ENCODE measurements at places on chromosomes 2 and 18. TPM values are rescaled to one million over a fixed set of nuclear protein-coding genes. Genes with fewer than 3 reads are reported as not detected.
A peak's percentile ranks its signal among the peaks of the same experiment; 100 is the strongest.

GRCh38 chr2:120289221-120289906, 36.7 kb downstream of the RALB start:
- no peak for DNase-seq

DNA sequence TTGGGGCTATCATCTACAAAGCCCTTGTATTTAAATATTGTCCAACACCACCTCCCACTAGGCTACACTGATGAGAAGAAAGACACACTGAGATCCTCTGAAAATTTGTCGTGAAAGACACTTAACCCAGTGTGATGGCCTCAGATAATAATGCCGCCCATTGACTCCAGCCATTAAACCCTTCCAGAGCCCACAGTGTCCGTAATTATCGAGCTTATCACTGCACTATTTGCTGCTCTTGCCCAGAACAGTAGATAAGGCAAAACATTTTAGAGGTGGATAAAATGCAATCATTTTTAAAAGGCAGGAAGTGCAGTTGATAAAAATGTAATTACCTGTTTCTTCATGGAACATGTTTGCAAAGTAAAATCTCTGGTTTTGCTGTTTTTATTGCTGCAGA, 121.3 kb upstream of the DDX18 start:
- no peak for DNase-seq

The PLB1 gene
- total RNA-seq: 0.20 TPM

The TANC1 gene
- total RNA-seq: 2.3 TPM

DNA sequence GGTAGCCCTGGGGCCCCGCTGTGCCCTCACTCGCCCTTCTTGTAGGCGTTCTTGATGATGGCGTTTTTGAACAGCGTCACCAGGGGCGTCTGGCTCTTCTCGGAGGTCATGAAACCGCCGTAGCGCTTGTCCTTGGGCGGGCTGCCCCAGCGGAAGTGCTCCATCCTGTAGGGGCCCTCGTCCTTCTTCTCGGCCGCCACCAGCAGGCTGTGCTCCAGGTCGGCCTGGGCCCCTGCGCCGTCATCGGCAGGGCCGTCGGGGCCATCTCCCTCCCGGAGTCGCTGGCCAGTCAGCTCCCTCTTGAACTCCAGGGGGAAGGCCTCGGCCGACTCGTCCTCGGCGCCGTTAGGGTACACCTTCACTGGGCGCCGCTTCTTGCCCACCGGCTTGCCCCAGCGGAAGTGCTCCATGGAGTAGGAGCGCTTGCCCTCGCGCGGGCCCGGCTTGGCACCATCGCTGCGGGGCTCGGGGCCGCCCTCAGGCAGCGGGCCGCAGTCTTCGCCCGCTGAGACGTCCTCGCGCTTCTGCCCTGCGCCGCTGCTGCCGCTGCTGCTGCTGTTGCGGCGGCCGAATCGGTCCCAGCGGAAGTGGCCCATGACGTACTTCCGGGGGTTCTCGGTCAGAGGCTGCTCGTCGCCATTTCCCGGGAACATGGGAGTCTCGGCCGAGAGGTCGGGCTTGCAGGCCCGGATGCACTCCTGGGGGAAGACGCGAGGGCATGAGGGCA, 7.2 kb downstream of the POMC start:
- DNase-seq: no peak

The PHOSPHO2 gene
- 11.4 TPM for total RNA-seq

- DNase-seq: no peak
Measured at GRCh38 chr2:149136111-149136510, 97.6 kb downstream of the LYPD6B start.

DNA sequence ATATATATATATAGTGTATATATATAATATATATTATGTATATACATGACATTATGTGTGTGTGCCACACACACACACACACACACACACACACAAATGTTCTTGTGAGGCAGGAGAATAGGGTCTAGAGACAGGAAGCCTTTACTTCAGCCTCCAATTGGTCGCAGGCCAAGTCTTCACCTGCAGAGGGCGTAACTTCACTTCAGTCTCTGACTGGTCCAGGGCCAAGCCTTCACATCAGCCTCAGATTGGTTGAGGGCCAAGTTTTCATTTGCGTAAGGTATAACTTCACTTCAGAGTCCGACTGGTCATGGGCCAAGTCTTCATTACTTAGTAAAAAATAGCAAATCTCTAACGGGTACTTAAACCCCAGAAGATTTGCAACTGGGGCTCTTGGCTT, 13.2 kb upstream of the SS18 start:
- peak; percentile 4 for DNase-seq

Measured in HepG2 (cell line).